ENCODE measurements at places on chromosomes 6 and 20.

DNA sequence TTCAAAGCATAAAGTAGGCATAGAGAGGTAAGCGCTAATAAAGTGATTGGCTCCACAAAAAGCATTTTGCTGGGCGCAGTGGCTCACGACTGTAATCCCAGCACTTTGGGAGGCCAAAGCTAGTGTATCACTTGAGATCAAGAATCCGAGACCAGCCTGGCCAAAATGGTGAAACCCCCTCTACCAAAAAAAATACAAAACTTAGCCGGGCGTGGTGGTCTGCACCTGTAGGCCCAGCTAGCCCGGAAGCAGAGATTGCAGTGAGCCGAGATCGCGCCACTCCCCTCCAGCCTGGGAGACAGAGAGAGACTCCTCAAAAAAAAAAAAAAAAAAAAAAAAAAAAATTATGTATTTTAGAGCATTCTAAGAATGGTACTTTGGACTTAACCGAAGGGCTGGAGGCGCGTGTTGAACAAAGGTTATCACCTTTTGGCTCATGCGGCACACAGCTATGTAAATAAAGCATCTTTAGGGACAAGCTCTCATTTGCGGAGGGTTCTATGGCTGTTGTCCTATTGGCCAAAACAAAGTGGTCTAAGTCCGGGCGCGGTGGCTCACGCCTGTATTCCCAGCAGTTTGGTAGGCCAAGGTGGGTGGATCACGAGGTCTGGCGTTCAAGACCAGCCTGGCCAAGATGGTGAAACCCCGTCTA is 17.4 kb downstream of the HFE start:
- no peak for DNase-seq

DNA sequence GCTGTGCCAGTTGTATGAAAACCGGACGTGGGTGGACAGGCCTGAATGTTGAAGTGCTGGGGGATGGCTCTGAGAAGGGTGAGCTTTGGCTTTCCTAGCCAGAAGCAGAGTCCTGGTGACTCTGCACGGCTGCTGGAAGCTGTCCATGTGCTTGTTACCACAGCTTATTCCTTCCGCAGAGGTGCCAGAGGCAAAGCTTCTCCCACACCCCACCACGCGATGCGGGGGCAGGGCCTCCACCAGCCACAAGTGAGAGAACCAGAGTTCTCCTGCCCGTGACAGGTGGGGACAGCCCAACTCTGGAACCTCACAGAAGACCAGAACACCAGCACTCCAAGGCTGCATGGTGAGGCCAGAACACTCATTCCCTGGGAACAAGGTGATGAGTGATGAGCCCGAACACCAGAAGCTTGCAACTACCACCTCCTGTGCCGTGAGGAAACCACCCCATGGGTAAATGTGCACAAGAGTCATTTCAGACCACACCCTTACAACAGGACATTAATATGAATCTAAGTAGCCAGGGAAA is 36.7 kb downstream of the JAG1 start:
- DNase-seq, result no peak

GRCh38 chr6:96099069-96099468 is 83.3 kb downstream of the FUT9 start:
- no peak for DNase-seq

DNA sequence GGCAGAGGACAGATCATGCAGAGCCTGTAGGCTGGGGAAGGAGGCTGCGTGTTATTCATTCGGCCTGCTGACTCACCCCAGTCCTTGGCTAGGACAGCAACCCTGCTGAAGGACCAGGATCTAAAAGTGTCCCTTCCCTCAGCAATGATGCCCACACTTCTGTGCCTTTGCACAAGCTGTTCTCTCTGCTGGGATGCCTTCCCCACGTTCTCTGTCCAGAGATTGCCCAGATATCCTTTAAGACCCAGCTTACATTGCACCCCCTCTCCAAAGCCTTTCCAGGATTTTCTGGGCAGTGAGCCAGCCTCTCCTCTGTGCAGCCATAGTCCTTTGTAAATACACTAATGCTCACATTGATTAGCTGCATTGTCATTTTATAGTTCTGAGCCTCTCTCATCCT is 99.3 kb upstream of the CHD6 start:
- DNase-seq, result no peak

DNA sequence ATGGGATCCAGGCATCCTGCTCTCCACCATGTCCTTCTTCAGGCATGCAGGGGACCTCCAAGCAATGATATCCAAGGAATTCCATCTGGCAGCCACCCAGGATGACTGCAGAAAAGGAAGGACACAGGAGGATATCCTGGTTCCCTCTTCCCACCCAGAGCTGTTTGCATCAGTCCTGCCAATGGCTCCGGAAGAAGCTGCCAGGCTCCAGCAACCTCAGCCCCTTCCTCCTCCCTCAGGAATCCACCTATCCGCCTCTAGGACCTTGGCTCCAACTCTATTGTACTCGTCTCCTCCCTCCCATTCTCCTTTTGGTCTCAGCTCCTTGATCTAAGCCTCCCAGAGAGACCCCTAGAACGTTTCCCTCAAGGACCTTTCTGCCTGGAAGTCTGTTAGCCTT is 733 bp upstream of the PSORS1C2 start:
- no peak for DNase-seq

- DNase-seq, result no peak
Observed at GRCh38 chr6:11437824-11438459, 99.6 kb upstream of the TMEM170B start.

DNA sequence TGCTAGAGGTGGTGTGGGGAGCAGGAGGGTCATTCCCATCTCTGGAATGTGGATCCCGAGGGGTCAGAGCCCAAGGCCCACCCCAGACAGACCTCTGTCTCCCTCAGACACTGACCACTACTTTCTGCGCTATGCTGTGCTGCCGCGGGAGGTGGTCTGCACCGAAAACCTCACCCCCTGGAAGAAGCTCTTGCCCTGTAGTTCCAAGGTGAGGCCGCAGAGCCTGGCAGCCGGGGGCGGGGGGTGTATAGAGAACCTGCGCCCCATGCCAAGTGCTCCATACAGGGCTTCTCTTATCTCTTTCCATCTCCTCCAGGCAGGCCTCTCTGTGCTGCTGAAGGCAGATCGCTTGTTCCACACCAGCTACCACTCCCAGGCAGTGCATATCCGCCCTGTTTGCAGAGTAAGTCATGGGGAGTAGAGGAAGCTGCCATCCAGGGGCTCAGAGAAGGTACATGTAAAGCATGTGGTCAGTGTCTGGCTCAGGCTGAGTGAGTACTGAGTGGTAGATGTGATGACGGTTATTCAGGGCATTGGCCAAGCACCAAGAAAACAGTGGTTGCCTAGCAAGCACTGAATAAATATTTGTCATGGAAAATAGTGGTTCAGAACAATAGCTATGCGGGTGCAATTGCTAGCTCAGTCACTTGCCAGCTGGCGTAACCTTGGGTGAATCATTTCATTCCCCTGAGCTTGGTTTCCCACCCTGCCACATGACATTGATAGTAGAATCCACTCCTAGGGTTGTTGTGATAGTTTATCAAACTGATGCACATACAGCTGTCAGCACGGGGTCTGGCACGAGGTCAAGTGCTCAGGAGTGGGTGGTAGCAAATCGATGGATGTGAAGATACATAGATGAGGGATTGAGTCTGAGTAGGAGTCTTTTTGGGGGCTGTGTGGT is 3.5 kb downstream of the PIGT start:
- DNase-seq, result no peak

DNA sequence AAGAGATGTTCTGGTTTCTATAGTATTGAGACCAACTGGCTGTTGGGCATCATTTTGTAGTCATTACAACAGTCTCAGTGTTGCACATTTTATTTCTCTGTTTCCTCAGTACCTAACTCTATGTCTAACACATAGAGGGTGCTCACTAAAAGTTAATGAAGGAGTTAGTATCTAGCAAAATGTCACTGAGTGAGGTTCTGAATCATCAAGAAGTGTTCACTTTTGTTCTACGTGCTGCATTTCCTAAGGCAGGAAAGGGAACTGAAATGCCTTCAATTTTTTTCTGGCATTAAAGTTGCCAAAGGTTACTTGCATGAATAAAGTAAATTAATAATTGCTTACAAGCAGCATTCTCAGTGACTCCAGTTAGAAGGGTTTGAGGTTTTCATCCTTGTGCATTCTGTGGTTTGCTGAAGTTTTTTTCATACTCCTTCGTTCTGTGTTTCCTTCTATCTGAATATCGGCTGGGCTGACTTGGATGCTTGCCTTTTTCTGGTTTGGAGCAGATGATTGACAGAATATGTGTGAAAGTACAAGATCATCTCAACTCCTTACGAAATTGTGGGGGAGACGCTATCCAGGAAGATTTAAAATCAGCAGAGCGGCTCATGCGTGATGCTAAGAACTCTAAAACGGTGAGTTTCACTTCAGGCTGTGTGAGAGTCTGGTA is 114.5 kb upstream of the SCGN start:
- DNase-seq, result no peak

GRCh38 chr6:106356378-106356777 is 4.1 kb upstream of the CRYBG1 start:
- DNase-seq, result no peak

GRCh38 chr6:43810965-43811732 is 41.1 kb downstream of the VEGFA start:
- no peak for DNase-seq

GRCh38 chr20:8400486-8400885 is 268.4 kb downstream of the PLCB1 start:
- DNase-seq, result no peak
